Cerebellar nuclear complex (tissue), 1 donor: ENCODE measurements at places on chromosomes 12 and 14.

- DNase-seq: no peak
Measured at GRCh38 chr12:12561371-12562015, 1.2 kb downstream of the DUSP16 start.

- DNase-seq: no peak
Measured at GRCh38 chr14:35257809-35258208, 34.4 kb upstream of the PSMA6 start.

DNA sequence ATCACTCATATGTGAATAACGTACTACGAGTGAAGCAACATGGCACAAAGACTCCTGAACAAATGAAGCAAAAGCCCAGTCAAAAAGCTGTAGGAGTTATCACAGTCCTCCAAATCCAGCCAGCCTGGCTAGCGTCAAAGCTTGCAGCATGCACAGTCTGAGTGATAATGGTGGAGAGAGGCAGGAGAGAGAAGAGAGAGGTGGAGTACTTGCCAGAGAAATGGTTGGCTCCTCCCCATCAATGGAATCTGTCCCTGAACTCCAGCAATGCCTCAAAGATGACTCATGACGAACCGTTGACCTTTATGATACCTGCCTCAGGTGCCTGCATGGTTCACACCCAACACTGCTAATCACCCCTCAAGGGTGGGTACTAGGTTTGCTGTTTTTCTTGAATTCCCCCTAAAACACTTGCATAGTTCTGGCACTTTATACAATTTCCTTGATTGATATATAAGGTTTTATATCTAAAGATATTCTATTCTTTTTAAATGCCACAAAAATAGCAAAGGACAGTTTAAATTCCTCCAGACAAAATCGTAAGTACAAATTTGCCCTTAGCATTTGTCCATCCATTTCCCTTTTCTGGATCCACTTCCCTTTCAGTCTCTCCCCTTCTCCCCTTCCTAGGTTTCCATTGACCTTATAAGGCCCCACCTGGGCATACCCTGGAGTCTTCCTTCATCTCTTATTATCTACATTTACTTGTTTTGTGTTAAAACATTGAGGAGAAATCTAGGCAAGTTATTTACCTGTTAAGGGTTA, 10.2 kb downstream of the ARHGDIB start:
- DNase-seq: no peak

GRCh38 chr12:97300891-97301290, 161.7 kb upstream of the RMST start:
- DNase-seq: no peak
